WTC11 (cell line): ENCODE measurements at places on chromosomes 7 and 10.
A peak's percentile ranks its signal among the peaks of the same experiment; 100 is the strongest.

- peaks cover 12% of the 10 kb centered on the region for H3K4me1 ChIP-seq
- no peak for DNase-seq
- H3K27ac ChIP-seq: no peak overlapping the region
- no peaks in the 10 kb centered on the region for H3K36me3 ChIP-seq
- peaks cover 78% of the 10 kb centered on the region for H3K27me3 ChIP-seq
Observed at GRCh38 chr10:132786884-132787494, 1.0 kb upstream of the NKX6-2 start.

DNA sequence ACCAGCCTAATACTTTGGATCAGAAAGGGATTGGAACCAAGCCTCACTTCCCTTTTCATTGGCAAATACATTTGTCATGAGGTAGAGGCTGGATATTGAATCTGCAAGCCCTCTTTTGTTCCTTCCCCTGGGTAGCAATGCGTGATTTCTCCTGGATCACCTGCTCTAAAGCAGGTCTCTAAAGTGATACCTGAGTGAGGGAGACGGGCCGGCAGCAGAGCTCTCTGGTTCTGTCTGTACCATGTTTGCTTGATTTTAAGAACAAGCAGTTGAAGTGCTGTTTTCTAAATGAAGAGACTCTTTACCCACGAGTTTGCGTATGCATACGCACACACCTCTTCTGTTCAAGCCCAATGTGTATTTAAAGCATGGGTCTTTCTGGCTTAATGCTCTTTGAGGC is 41.1 kb downstream of the GARS1 start:
- H3K4me1 ChIP-seq: no peaks in the 10 kb centered on the region
- no peak for DNase-seq
- H3K27me3 ChIP-seq: no peaks in the 10 kb centered on the region
- H3K27ac ChIP-seq: no peak overlapping the region
- H3K4me3 ChIP-seq: no peak overlapping the region
- peaks cover 51% of the 10 kb centered on the region for H3K36me3 ChIP-seq

- no peak for DNase-seq
- H3K4me1 ChIP-seq: peaks cover 6% of the 10 kb centered on the region; the same call in 1 of the 2 replicates
- H3K36me3 ChIP-seq: no peaks in the 10 kb centered on the region
- no peak overlapping the region for H3K4me3 ChIP-seq
- H3K27me3 ChIP-seq: no peaks in the 10 kb centered on the region
- H3K27ac ChIP-seq: no peak overlapping the region
Observed at GRCh38 chr10:7006566-7006965, 404.3 kb downstream of the SFMBT2 start.

DNA sequence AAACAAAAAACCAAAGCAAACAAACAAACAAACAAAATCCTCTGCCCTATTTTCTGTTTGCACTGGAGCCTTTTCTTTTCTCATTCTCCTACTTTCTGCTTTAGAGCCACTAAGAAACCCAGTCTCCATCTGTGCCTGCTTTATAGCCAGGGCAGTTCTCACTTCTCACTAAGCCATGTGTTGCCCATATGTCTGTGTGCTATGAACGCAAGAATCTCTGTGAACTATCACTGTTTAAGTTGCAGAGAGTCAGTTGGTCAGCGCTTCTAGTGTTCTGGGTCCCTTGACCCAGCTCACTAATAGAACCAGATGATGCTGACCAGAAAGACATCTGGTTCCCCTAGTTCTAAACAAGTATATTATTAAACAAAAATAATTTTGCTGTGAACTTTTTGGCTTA is 81.4 kb downstream of the FAM185A start:
- DNase-seq: no peak
- no peaks in the 10 kb centered on the region for H3K27me3 ChIP-seq
- H3K36me3 ChIP-seq: peaks cover 6% of the 10 kb centered on the region; the same call in 1 of the 2 replicates
- H3K4me1 ChIP-seq: peaks cover 8% of the 10 kb centered on the region
- no peak overlapping the region for H3K4me3 ChIP-seq

- peaks cover 63% of the 10 kb centered on the region for H3K36me3 ChIP-seq
- DNase-seq: no peak
- no peak overlapping the region for H3K27ac ChIP-seq
Observed at GRCh38 chr10:131145756-131146155, 165.8 kb downstream of the TCERG1L start.

DNA sequence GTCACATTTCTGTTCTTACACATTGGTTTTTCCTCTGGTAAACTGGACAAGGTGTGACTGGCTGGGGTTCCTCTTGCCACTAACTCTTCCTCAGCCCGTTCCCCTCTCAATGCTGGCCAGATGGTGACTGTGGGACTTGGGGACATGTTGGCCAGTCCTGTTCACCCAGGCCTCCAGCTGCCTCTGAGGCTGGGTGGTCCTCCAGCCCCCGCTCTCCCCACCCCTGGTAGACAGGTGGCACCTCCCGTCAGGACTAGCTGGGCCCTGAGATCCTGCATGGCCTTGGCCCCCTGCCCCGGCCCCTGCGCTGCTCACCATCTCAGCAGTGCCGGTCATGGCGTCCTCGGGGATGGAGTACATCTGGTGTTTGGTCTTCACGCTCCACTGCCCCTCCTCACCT is 10.8 kb upstream of the MYL7 start:
- H3K4me3 ChIP-seq: no peak overlapping the region
- H3K36me3 ChIP-seq: no peaks in the 10 kb centered on the region
- peaks cover 7% of the 10 kb centered on the region for H3K4me1 ChIP-seq
- peak; percentile 8 for DNase-seq
- H3K27me3 ChIP-seq: peaks cover 4% of the 10 kb centered on the region

DNA sequence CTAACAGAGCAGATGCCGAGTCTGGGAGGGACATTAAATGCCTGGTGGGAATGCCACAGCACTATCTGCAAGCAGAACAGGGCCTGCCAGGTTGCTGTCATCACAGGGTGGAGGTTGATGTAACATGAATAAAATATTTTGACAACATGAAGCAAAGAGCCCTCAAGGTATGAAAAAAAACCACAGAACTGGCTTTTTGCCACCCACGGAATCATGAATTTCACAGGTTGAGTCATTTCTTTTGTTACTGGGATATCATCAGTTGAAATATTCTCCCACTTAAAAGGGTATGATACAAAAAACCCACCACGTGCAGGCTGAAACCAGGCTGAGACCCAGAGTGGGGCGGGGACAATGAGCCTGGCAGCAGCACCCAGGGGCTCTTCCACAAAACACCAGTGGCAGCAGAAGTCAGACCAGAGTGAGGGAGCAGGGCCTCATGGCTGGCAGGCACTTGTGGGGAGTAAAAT is 220.1 kb downstream of the TNS3 start:
- H3K4me3 ChIP-seq: no peak overlapping the region
- no peaks in the 10 kb centered on the region for H3K36me3 ChIP-seq
- 0 out of 2 replicates have a peak, but pooled peaks cover 2% of the 10 kb centered on the region for H3K4me1 ChIP-seq
- no peaks in the 10 kb centered on the region for H3K27me3 ChIP-seq

- no peak overlapping the region for H3K27ac ChIP-seq
- no peak overlapping the region for H3K4me3 ChIP-seq
- H3K36me3 ChIP-seq: no peaks in the 10 kb centered on the region
Observed at GRCh38 chr10:78614267-78614666, 454.5 kb upstream of the ZMIZ1 start.

DNA sequence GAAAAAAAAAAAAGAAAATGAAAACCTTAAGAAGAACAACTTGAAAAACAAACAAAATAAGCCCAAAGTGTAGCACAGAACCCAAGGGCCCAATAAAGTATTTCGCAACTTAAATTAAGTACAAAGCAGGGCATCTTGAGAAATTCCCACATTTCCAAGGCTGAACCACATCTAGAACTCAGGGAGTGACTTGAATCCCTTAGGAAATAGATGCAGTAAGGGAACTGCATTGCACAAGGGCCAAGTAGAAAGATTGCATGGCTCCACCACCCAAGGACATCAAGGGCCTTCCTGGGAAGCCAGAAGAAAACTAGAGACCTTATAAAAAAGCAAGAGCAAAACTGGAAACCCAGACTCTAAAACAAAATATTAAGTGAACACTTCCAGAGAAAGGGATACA is 352.7 kb downstream of the CXCL12 start:
- peaks cover 2% of the 10 kb centered on the region; the same call in 1 of the 2 replicates for H3K27me3 ChIP-seq
- no peaks in the 10 kb centered on the region for H3K36me3 ChIP-seq
- no peak overlapping the region for H3K27ac ChIP-seq
- H3K4me3 ChIP-seq: no peak overlapping the region
- no peak for DNase-seq
- H3K4me1 ChIP-seq: peaks cover 9% of the 10 kb centered on the region

- H3K27ac ChIP-seq: no peak overlapping the region
- H3K4me1 ChIP-seq: no peaks in the 10 kb centered on the region
- H3K4me3 ChIP-seq: no peak overlapping the region
- no peaks in the 10 kb centered on the region for H3K27me3 ChIP-seq
Observed at GRCh38 chr7:131489196-131489595, 67.2 kb downstream of the PODXL start.

DNA sequence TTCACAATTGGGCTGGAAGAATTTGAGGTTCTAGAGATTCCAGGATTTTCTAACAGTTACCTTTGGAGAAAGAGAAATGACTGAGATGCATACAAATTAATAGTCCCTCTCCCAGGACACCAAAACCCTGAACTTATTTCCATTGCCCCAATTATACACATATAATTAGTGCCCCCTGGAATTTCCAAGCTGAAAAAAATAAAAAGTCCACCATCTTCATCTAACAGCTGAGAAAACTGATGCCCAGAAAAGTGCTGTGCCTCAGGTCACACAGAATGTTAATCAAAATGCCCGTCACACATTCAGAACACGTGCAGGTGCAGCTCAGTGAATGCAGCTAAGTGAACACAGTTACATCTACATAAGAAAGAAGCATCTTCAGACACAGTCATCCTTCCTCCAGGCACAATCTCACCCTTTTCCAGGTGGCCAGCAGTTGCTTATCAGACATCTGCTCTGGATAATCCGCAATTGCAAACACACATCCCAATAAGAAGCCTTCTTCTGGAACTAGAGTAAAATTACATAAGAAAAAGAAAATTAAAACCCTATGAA is 35.4 kb downstream of the PAXIP1 start:
- no peak for DNase-seq
- H3K4me1 ChIP-seq: 0 out of 2 replicates have a peak, but pooled peaks cover 4% of the 10 kb centered on the region
- H3K27ac ChIP-seq: no peak overlapping the region
- peaks cover 81% of the 10 kb centered on the region for H3K36me3 ChIP-seq
- no peak overlapping the region for H3K4me3 ChIP-seq
- no peaks in the 10 kb centered on the region for H3K27me3 ChIP-seq

DNA sequence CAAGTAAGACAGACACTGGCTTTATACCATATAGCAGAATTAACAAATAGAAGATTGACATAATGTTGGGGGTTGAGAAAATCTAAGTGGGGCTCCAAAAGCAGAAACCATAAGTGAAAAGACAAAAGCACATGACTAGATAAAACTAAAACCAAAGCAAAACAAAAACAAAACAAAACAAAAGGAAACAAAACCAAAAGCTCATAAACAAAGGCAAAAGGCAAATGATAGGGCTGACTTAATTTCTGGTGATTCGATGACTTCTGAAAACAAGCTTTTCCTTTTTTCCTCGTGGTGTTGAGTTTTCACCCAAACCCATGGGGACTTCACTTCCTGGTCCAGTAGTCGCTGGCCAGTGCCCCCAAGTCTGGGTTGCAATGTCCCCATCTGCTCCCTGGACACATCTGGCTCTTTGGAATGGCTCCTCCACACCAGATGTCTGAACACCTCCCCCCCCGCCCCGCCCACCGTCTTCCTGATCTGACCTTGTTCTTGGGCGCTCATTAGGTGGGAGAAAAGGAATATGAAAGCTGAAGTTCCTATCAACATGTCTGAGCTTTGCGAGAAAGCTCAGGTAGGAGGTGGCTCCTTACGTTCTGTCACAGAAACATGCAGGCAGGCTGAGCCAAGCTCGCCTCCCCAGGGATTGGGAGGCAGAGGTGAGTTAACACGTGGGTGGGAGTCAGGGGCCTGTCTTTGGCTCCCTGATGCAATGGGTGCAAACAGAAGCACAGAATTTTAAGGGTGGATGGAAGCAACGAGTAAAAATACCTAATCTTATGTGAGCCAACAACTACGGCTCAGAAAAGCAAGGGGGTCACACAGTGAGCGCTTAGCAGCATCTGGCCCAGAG is 121.0 kb downstream of the NEURL1 start:
- no peaks in the 10 kb centered on the region for H3K27me3 ChIP-seq
- H3K4me3 ChIP-seq: no peak overlapping the region
- peak overlapping the region; percentile 50 for H3K27ac ChIP-seq
- DNase-seq: no peak
- H3K4me1 ChIP-seq: peaks cover 10% of the 10 kb centered on the region

DNA sequence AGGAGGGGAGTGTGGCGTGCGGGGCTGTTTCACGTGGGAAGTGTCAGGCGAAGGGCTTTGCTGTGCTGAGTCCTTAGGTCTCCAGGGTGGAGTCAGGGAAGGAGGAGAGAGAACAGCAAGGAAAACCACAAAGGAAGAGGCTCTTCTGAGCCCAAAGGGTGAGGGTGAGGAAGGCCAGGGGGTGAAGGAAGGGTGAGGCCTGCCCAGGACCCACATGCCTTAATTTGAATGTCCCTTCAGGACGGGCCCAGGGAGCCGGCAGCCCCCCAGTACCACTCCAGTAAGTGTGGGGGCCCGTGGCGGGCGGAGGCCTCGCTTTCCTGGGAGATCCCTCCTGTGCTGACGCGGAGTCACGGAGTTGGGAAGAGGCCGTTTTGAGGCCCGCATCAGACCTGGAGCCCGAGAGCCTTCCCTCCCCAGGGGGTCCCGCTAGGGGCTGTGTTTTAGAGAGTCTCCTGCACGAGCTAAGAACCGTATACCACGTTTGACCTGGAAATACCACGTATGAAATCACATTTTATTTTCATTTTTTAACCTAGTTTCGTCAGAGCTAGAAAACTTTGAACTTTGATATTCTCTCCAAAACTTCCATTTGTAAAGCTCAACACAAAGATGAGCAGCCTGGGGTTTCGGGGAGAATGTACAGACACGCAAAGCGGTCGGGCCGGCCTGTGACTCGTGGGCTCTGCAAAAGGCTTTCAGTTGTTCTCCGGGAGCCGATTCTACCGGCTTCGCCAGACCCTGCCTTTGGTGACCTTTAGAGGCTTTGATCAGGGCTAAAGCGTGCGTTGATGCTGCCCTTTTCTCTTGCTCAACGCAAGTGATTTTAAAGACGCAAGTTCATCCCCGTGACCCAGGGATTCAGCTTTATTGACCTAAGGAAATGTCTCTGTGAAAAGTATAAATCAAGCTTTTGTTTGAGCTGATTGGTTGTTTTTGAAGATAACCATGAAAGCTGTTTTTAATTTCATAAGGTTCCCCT is 23.6 kb upstream of the TTYH3 start:
- peaks cover 16% of the 10 kb centered on the region for H3K4me1 ChIP-seq
- peak overlapping the region; percentile 71 for H3K27ac ChIP-seq
- H3K4me3 ChIP-seq: no peak overlapping the region

DNA sequence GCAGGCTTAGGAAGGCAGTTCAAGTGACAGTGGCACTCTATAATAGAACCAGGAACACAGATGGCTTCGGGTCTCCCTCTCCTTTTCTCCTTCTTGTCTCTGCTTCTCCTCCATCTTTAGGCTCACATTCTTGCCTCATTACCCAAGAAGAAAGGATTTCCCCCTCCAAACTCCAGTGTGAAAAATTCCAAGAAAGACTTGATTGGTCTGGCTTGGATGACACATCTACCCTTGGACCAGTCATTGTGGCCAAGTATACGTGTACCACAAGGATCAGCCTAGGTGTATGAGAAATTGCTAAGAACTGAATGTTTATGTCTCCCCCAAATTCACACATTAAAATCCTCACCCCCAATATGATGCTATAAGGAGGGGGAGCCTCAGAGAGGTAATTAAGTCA is 53.9 kb downstream of the PRTFDC1 start:
- peaks cover 4% of the 10 kb centered on the region; the same call in 1 of the 2 replicates for H3K4me1 ChIP-seq
- DNase-seq: no peak
- no peaks in the 10 kb centered on the region for H3K36me3 ChIP-seq
- H3K27ac ChIP-seq: no peak overlapping the region

- no peaks in the 10 kb centered on the region for H3K36me3 ChIP-seq
- H3K4me3 ChIP-seq: peak overlapping the region; percentile 94
- H3K4me1 ChIP-seq: peaks cover 30% of the 10 kb centered on the region
- no peaks in the 10 kb centered on the region for H3K27me3 ChIP-seq
- H3K27ac ChIP-seq: peak overlapping the region; percentile 64; the same call in 1 of the 2 replicates
Observed at GRCh38 chr10:60732807-60733516, 45.3 kb upstream of the CDK1 start.
